GM12865 (cell line): ENCODE measurements at places on chromosomes 7 and 10.

DNA sequence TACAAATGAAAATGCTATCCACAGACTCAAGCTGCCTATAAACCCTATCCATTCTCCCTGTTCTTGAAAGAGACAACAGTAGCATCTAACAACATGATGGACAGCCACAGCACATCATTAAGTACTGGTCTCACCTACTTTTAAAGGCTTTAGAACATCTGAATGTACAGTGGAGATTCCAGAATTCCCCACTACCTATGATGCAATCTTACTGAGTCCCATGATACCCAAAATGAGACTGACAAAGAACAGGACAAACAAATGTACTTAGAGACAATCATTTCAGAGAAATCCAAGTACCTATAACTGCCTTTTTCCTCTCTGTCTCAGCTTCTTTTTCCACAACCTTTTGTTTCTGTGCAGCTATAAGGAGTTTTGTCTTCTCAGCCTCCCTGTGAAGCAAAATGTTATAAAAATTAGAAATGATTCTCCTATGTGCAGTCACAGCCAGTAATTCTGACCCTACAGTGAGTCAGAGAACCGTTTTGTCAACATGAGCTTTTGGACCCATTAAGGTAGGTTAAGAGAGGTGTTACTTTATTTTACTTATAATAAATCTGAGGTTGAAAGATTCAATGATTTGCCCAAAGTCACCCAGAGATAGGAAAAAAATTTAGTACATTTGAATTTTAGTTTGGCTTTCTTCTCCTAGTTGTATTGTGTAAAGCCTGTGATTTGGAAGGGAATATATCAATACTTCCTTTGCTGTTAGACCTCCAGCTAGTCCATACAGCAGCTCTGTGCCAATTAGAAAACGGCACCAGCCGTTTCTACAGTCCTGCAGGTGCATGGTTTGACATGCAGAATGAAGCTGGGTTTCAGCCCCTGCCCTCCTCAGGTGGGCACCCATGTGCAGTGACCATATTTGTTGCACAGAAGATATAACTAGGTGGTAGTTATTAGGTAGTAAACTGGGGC is 21.9 kb downstream of the ERLIN1 start:
- no peak for DNase-seq

DNA sequence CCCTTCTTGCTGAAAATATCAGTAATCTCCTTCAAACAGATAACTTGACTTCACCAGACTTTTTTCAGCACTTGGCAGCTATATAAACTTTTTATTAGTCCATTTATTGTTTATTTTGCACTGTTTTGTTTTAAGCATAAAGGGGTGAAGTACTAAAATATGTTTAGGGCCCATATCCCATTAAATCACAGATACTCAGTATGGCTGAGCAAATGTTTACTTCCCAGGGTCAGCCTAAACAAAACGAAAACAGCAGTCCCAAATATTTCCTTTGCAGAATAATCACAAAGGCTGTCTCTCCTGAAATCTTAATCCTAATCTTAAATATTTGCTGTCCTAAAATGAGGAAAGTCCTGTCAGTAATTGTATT is 649.6 kb downstream of the TNS3 start:
- DNase-seq: no peak

DNA sequence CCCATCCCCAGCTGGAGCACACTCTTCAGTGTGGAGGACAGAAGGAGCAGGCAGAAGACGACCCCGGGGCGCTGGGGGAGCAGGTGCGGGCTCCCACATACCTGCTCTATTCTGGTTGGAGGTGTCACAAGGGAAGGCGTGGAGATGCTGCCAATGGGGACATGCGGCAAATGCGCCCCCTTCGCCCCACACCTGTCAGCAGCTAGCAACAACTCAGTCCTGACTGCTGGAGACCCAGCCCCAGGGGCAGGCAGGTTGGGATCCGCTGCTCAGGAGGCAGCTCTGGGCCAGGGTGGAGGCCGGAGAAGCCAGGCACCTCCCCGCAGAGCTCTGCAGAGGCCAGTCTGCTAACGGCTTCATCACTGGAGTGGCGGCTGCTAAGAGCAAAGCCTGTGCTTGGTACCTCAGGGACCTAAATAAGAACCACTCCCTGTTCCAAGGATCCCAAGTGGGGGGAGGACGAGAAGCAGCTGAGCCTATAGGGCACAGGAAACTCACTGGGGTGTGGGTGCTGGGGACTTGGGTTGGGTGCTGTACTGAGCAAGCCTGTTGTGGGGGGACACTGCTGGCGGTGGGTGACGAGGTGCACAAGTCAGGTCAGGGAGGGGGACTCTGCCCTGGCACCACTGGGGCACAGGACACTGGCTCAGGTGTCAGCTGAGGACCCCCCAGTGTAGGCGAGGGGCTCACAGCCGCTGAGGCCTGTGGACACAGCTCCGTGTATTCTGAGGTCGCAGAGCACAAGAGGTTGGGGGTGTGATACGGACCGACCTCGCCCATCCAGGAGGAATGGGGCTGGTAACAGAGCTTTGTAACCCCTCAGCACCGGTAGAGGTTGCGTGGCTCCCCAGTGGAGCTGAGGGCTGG is 19.2 kb upstream of the GPR146 start:
- DNase-seq: no peak

- no peak for DNase-seq
Observed at GRCh38 chr7:111516612-111517011, 45.7 kb downstream of the IMMP2L start.

DNA sequence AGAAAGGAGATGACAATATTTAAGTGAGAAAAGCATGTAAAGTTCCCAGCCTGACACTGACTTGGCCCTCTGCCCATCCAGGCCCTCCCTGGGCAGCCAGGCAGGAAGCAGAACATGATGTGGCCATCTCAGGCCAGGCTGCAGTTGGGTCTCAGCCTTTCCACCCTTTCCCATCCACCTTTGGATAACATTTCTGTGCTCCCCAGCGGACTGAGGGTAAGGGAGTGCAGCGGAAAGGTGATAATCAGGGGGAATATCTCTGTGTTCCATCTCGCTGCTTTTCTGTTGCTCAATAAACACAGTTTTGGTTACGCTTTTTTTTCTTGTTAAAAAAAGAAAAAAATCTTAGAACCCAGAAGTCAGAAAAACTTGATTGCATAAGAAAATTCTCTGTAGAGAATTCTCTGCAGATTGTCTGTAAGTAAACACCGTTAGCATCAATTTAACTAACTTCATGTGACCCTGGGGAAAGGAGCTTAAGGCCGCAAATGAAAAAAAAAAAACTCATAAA is 37.2 kb upstream of the TARP start:
- no peak for DNase-seq

DNA sequence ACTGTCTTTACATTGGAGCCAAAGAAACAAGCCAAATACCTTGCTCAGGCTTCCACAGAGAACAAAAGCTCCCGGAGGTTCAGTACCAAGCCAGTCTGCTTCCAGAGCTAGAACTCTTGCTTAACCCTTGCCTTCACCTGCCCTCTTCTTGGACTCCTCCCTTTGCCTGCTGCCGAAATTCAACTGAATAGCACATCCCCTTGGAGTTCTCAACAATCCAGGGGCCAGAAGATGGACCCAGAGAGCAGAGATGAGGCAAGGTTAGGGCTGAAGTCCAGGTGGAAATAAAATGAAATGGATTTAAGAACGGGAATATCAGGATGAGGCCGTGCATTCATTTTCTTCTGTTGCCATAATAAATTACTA is 876 bp upstream of the PIK3AP1 start:
- DNase-seq: no peak

DNA sequence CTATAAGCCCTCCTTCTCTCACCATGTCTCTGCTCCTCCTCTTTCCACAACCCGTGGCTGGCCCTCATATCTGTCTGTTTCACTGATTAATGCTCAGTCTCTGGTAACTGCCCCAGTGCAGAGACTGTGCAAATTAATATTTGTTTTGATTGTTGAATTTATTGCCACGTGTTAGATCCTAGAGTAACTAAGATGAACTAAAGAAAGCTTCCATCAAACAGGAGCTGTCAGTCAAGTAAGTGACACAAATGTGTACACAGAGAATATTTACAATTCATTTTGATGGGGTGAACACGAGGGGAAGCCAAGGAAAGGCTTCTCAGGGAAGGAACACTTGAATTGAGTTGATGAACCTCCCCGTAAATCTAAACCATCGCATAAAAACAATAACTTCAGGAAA is 182.5 kb downstream of the BAMBI start:
- DNase-seq: no peak

- peak; percentile 38 for DNase-seq
Observed at GRCh38 chr10:6678211-6678803, 98.2 kb upstream of the PRKCQ start.

GRCh38 chr7:107494884-107495283 is 25.0 kb downstream of the GPR22 start:
- DNase-seq: no peak

DNA sequence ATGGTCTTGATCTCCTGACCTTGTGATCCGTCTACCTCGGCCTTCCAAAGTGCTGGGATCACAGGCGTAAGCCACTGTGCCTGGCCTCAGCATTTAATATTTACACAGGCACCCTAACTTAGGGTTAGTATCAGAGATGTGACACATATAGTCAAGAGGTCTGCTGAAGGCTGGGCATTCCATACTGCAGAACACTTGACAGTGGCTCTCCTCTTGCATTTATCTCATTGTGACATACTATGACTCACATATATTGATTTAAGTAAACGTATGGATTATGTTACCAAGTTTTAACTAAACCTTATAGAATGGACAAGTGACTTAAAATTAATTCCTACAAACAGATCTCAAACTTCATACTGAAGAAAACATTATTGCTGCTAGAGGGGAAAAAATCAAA is 36.6 kb downstream of the BRAF start:
- no peak for DNase-seq

GRCh38 chr7:36736090-36736898 is 12.0 kb upstream of the AOAH start:
- no peak for DNase-seq

DNA sequence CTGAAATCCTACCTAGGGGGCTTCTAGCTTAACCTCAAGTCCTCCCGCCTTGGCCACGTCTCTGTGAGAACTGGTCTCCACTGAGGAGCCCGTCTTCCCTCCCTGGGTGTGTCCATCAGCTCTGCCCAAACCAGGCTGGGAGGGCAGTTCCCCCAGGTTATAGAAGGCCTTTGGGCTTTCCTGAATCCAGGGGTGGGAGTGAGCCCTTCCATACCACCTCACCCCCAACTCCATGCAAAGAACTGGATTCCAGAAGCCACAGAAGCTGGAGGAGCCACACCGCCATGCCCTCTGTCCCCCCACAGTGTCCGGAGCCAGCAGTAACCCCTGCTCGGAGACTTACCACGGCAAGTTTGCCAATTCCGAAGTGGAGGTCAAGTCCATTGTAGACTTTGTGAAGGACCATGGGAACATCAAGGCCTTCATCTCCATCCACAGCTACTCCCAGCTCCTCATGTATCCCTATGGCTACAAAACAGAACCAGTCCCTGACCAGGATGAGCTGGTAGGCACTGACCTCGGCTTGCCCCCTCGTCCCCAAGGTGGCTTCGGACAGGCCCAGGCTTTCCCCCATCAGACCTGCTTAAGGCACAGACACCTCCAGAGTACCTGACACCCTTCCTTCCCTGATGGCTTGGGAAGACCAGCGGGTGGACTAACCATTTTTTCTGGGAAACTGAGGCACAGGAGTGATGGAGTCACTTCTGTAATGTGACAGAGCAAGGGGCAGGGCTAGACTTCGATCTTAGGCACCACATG is 4.7 kb downstream of the CPA1 start:
- no peak for DNase-seq

DNA sequence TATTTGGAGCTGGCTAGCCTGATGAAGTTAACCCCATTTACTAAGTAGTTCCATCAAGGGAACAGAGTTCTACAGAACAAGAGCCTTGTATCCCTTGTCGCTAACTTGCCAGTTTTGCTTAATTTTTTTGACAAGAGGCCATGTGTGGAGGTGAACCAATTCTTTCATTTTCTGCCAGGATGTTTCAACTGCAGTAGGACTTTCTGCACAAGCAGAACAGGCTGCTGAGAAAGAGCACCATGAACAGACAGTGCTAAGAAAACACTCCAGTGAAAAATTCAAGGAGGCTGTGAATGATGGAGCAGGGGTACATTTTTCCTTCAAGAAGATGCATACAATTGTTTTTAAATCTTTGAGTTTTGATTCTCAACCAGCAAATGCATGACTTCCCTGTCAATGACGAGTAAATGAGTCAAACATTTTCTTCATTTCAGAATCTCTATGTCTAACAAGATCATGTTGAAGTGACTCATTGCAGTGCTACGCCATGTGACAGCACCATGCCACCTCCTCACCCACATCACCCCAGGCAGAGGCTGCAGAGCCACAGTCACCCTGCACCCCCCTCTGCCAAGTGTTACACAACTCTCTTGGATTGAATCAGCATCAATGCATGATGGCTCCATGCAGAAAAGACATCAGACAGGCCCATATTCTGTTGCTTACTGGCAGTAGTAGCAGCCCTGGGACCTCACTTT is 193.1 kb downstream of the COBL start:
- no peak for DNase-seq

- DNase-seq: peak; percentile 26
Observed at GRCh38 chr10:95759233-95759826, 3.4 kb downstream of the ENTPD1 start.

- DNase-seq: no peak
Observed at GRCh38 chr10:86580521-86580891, 58.9 kb upstream of the WAPL start.

DNA sequence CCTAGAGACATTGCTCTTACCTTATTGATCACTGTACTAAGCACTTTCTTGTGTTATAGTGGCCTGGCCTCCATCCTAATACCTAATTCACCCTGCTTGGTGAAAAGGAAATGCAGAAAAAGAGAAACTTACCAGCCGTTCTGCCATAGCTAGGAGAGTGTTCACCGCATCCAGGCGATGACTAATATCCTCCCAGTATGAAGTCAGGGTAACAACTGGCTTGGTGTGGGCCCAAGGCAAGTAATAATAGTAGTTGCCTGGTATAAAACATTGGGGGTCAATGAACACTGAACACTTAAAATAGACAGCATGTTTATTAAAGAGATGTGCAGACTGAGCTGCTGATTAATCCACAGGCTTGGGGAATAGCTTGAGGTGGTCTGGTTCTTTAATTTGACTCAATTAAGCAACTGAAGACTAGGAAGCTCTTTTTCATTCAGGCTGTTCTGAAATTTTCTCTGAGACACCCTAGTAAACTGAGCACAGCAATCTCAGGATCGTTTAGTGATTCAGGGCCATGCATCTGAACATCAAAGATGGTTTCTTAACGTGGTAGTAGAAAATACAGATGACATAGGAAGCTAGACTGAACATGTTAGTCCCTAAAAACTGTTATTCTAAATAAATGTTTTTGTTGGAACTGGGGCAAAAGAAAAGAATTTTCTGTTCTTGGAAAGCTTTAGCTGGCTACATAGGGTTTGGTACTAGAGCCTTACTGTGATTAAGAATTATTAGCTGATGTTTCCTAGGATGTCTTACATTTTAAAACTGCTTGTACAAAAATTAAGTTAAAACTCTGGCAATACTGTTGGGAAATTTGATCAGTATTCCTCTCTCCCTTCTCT is 102.2 kb downstream of the MYOF start:
- peak; percentile 72 for DNase-seq

DNA sequence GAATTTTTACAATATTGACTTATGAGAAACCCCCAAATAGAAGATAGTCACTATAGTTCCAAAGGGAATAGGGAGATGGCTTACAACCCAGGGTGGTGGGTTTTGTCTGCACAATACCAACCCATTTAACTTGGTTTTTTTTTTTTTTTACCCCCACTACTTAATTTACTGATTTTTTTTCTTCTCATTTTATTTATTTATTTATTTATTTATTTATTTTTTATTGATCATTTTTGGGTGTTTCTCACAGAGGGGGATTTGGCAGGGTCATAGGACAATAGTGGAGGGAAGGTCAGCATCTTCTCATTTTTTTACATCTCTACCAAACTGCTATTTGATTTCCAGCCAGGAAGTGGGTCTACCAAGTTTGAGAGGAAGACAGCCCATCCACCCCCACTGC is 77.9 kb downstream of the FAM204A start:
- DNase-seq: no peak

GRCh38 chr7:118429141-118429540 is 204.6 kb downstream of the ANKRD7 start:
- DNase-seq: no peak
